Activated CD4-positive, alpha-beta T cell treated with anti-CD3 and anti-CD28 coated beads for 36 hours (primary cell): ENCODE measurements at places on chromosomes 7 and 10. TPM values are rescaled to one million over a fixed set of nuclear protein-coding genes. Genes with fewer than 3 reads are reported as not detected.
A peak's percentile ranks its signal among the peaks of the same experiment; 100 is the strongest.

Gene KIN
- total RNA-seq: 15.1 TPM

GRCh38 chr10:92142512-92142911, 148.4 kb downstream of the CPEB3 start:
- no peaks in the 10 kb centered on the region for H3K4me1 ChIP-seq
- H3K27me3 ChIP-seq: no peaks in the 10 kb centered on the region
- H3K27ac ChIP-seq: no peak overlapping the region
- no peak for DNase-seq

- H3K27ac ChIP-seq: no peak overlapping the region
- DNase-seq: no peak
- H3K4me3 ChIP-seq: no peak overlapping the region
- no peaks in the 10 kb centered on the region for H3K27me3 ChIP-seq
- H3K36me3 ChIP-seq: peaks cover 9% of the 10 kb centered on the region
Observed at GRCh38 chr10:86540016-86540415, 18.4 kb upstream of the WAPL start.

DNA sequence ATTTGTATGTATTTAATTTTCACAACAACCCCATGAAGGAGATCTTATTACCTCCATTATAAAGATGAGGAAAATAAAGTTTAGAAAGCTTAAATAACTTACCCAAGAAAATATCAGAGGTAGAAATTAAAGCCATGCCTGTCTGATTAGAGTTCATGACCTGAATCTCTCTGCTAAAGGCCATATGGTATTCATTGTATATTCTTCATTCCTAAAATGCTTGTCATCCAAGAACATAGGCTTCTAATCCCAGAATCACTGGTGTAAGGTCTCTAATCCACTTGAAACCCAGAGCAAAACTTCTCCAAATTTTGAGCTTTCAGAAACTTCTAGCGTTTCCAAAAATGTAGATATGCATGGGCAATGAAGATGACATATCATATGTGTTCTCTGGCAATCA, 72.3 kb upstream of the YAE1 start:
- no peak overlapping the region for H3K4me3 ChIP-seq
- DNase-seq: no peak
- H3K27me3 ChIP-seq: peaks cover 8% of the 10 kb centered on the region

GRCh38 chr7:121872831-121873288, at the start of gene PTPRZ1:
PTPRZ1 (plus strand) TSS chr7:121873161; CDS start chr7:121873500, 339 bp downstream.
- no peaks in the 10 kb centered on the region for H3K36me3 ChIP-seq
- no peak within 1 kb of the TSS for H3K4me3 ChIP-seq
- peak; percentile 7 for DNase-seq
- no peak within 1 kb of the TSS for H3K27ac ChIP-seq
- H3K27me3 ChIP-seq: peaks cover 37% of the 10 kb centered on the region

Gene HMX2
- 0.18 TPM for total RNA-seq

- H3K4me3 ChIP-seq: no peak overlapping the region
- no peak for DNase-seq
- H3K36me3 ChIP-seq: peaks cover 6% of the 10 kb centered on the region
- H3K27ac ChIP-seq: no peak overlapping the region
- no peaks in the 10 kb centered on the region for H3K27me3 ChIP-seq
- H3K4me1 ChIP-seq: peaks cover 20% of the 10 kb centered on the region
Observed at GRCh38 chr7:73708961-73709549, 10.4 kb downstream of the STX1A start.

- H3K4me1 ChIP-seq: peaks cover 83% of the 10 kb centered on the region
- H3K27me3 ChIP-seq: no peaks in the 10 kb centered on the region
- H3K36me3 ChIP-seq: peaks cover 56% of the 10 kb centered on the region
Observed at GRCh38 chr10:70829543-70829942, 13.8 kb downstream of the SGPL1 start.

Gene CAPZA2
- total RNA-seq: 173 TPM

Gene CRTAC1
- total RNA-seq: not detected

Gene TMEM229A
- not detected for total RNA-seq

DNA sequence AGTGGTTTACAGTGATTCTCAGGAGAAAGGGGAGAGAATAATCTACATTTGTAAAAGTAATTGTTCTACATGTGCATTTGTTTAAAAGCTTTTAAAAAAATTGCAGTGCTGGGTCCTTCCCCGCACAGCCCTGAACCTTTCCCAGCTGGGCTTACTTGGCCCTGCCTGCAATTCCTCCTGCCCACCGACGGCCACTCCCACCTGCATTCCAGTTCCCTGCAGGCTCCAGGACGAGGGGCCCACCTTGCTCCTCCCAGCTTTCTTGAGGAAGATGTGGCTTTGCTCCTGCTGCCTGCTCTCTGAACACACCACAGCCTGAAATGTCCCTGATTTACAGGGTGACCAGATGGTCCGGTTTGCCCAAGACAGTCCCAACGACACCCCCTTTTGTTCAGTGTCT, 222.7 kb downstream of the PRPF18 start:
- no peaks in the 10 kb centered on the region for H3K27me3 ChIP-seq
- H3K4me1 ChIP-seq: peaks cover 9% of the 10 kb centered on the region
- no peak overlapping the region for H3K4me3 ChIP-seq
- no peak for DNase-seq
- no peaks in the 10 kb centered on the region for H3K36me3 ChIP-seq

DNA sequence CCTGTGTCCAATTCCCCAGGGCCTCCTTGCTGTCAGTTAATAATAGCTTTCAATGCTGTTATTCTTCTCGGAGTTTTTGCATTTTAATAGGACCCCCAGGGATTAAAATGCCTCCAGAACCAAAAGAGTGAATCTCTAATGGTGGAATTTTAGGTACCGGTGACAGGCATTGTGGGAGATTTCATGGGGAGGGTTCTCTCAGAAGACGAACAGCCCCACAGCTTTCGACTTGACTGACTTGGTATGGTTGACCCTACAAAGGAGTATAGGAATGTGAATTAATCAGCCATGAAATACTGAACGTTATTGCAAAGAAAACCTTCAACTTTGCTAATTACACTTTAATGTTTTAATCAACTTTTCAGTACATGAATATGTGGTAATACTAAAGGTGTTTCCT, 206.3 kb upstream of the FZD8 start:
- DNase-seq: no peak
- H3K27ac ChIP-seq: no peak overlapping the region
- H3K4me1 ChIP-seq: no peaks in the 10 kb centered on the region
- H3K4me3 ChIP-seq: no peak overlapping the region
- no peaks in the 10 kb centered on the region for H3K36me3 ChIP-seq
- H3K27me3 ChIP-seq: peaks cover 5% of the 10 kb centered on the region

Gene SH2D4B
- total RNA-seq: 0.11 TPM

Gene PRSS37
- total RNA-seq: not detected

- no peak for DNase-seq
- H3K27me3 ChIP-seq: no peaks in the 10 kb centered on the region
- H3K27ac ChIP-seq: no peak overlapping the region
- H3K4me1 ChIP-seq: no peaks in the 10 kb centered on the region
Observed at GRCh38 chr10:132291826-132292225, 15.9 kb downstream of the STK32C start.

Gene MAD1L1
- 61.7 TPM for total RNA-seq

GRCh38 chr7:29629507-29629906, 65.9 kb downstream of the PRR15 start:
- no peak for DNase-seq
- no peaks in the 10 kb centered on the region for H3K4me1 ChIP-seq
- no peak overlapping the region for H3K27ac ChIP-seq
- H3K36me3 ChIP-seq: no peaks in the 10 kb centered on the region
- H3K27me3 ChIP-seq: peaks cover 11% of the 10 kb centered on the region

GRCh38 chr7:3117488-3118231, 74.0 kb upstream of the CARD11 start:
- H3K27ac ChIP-seq: peak overlapping the region; percentile 84
- H3K27me3 ChIP-seq: no peaks in the 10 kb centered on the region
- H3K36me3 ChIP-seq: peaks cover 5% of the 10 kb centered on the region
- H3K4me1 ChIP-seq: peaks cover 60% of the 10 kb centered on the region

DNA sequence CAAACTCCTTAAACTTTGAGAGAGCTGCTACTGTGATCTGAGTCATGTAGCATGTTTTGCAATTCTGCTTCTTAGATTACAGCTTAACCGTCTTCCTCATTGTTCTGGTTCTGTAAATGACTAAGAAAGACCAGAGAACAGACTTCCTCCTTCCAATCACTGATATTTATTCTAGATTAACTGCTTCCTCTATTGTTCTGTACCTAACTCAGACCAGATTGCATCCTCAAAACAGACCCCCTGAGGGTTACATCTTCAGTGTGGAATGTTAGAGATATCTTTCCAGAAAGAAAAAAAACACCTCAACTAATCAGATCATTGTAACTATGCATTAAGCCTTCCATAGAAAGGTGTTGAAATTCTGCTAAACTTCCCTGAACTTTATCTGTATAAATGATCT, 5.7 kb upstream of the PIP start:
- H3K4me3 ChIP-seq: no peak overlapping the region
- no peaks in the 10 kb centered on the region for H3K4me1 ChIP-seq
- H3K27ac ChIP-seq: no peak overlapping the region
- peaks cover 2% of the 10 kb centered on the region for H3K36me3 ChIP-seq
- peaks cover 11% of the 10 kb centered on the region for H3K27me3 ChIP-seq
- DNase-seq: no peak

- H3K4me3 ChIP-seq: no peak overlapping the region
- H3K36me3 ChIP-seq: no peaks in the 10 kb centered on the region
- peaks cover 2% of the 10 kb centered on the region for H3K27me3 ChIP-seq
- no peak overlapping the region for H3K27ac ChIP-seq
- H3K4me1 ChIP-seq: no peaks in the 10 kb centered on the region
Observed at GRCh38 chr10:77582710-77583115, 54.9 kb downstream of the KCNMA1 start.

DNA sequence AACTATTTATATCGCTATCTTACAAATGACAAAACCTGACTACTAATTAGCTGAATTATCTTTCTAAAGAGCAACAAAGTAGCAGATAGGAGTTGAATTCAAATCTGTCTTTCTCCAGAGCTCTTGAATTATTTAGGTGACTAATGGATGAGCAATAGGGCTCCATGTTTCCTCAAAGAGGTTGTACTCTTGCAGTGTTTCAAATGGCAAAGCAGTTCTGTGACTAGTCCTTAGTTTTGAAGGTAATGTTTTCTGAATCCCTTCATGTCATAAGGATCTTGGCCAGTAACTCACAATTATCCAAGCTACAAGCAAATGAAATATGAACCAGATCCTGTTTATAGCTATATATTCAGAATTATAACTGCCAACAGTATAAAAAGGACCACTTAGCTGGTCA, 999.7 kb downstream of the NRG3 start:
- no peak for DNase-seq
- no peak overlapping the region for H3K4me3 ChIP-seq
- no peaks in the 10 kb centered on the region for H3K27me3 ChIP-seq
- no peak overlapping the region for H3K27ac ChIP-seq
- H3K4me1 ChIP-seq: no peaks in the 10 kb centered on the region

- no peaks in the 10 kb centered on the region for H3K36me3 ChIP-seq
- H3K4me1 ChIP-seq: peaks cover 6% of the 10 kb centered on the region
- peaks cover 2% of the 10 kb centered on the region for H3K27me3 ChIP-seq
- no peak for DNase-seq
- no peak overlapping the region for H3K27ac ChIP-seq
Observed at GRCh38 chr7:49845626-49846025, 72.2 kb downstream of the VWC2 start.

GRCh38 chr10:125017547-125018298, 75.8 kb downstream of the ZRANB1 start:
- H3K27ac ChIP-seq: no peak overlapping the region
- no peak overlapping the region for H3K4me3 ChIP-seq
- no peaks in the 10 kb centered on the region for H3K36me3 ChIP-seq
- peaks cover 2% of the 10 kb centered on the region for H3K27me3 ChIP-seq
- DNase-seq: no peak
- H3K4me1 ChIP-seq: no peaks in the 10 kb centered on the region

DNA sequence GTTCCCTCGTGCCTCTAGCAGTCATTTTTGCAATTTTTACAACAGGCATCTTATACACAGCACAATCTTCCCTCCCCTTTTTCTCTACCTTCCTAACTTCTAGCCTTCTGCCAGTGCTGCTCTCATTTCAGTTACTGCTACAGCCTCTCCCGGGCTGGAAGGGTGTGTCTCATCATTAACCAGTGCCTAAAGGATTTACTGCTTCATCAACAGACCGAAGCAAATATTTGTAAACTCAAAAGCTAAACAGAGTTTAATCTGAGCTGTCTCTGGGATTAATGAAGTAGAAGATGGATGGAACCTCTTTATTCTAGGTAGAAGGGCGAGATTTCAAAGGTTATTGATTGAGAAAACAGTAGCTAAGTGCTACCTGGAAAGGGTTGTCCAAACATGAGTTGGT, 94.3 kb downstream of the PRPF18 start:
- H3K4me1 ChIP-seq: no peaks in the 10 kb centered on the region
- no peak overlapping the region for H3K27ac ChIP-seq
- DNase-seq: no peak
- H3K27me3 ChIP-seq: peaks cover 7% of the 10 kb centered on the region
- H3K36me3 ChIP-seq: no peaks in the 10 kb centered on the region

DNA sequence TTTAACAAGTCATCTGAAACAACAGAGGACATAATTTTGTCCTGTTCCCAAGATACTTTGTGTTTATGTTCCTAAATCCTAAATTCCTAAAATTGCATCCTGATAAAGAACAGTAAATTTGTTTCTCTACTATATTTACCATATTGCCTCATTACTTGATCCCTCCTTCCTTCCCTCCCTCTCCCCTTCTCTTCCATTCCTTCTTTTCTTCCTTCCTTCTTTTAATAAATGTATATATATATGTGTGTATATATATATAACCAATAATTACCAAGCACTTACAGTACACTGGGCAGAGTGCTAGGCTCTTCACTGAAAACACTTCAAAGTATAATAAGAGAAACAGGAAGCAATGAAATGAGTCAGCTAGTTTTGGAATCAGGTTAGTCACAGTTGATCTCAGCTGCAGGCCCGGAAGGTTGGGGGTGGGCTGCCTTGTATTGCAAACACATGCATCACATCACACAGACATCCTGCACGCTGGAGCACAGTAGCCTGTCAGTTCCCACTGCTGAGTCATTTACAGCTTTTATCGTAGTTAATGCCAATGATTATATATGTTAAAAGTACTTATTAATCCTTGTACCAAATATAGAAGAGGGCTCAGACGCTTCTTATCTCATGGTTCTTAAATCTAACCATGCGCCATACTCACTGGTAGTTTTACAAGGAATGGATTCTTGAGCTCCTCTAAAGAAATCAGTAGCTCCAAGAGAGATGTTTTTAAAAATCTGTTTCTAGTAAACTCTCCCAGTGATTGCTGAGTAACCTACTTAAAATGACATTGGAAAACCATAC, 551.7 kb downstream of the GRM8 start:
- H3K27ac ChIP-seq: no peak overlapping the region
- peak; percentile 83 for DNase-seq
- no peak overlapping the region for H3K4me3 ChIP-seq
- peaks cover 2% of the 10 kb centered on the region for H3K4me1 ChIP-seq

GRCh38 chr10:63698787-63699150, 177.6 kb downstream of the REEP3 start:
- H3K4me1 ChIP-seq: peaks cover 5% of the 10 kb centered on the region
- DNase-seq: no peak
- no peak overlapping the region for H3K27ac ChIP-seq
- H3K4me3 ChIP-seq: no peak overlapping the region
- H3K36me3 ChIP-seq: no peaks in the 10 kb centered on the region
